ENCODE measurements at places on chromosomes 5 and 9. TPM values are rescaled to one million over a fixed set of nuclear protein-coding genes. Genes with fewer than 3 reads are reported as not detected.
A peak's percentile ranks its signal among the peaks of the same experiment; 100 is the strongest.

GRCh38 chr5:162703914-162704313 lies 636.3 kb downstream of the GABRG2 start:
- no peak for DNase-seq

DNA sequence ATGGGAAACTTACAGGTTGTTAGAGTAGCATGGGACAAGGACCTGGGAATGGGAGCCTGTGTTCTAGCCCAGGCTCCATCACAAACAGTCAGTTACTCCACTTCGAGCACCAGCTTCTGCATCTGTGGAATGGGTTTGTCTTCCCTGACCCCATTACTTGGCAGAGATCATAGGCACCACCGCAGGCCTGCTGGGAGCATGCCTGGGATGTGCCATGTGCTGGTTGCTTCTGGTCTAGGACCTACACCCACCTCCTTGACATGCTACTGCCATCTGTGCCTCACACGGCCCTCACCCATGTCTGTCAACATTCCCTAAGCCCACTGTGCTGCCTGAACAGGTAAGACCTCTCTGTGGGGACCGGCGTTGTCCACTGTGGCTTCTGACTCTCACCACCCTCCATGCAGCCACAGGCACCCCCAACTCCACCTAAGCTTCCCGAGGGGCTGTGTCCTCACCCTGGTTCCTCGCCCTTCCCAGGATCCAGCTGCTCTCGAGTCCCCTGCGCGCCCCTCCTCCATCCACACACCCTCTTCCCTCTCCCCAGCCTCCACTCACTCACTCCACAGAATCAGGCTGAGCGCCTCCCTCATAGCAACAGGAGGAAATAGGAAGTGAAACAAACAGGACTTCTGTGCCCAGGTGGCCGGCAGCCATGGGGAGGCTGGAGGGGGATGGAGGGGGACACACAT lies 85.9 kb upstream of the FAM120A start:
- DNase-seq = no peak

DNA sequence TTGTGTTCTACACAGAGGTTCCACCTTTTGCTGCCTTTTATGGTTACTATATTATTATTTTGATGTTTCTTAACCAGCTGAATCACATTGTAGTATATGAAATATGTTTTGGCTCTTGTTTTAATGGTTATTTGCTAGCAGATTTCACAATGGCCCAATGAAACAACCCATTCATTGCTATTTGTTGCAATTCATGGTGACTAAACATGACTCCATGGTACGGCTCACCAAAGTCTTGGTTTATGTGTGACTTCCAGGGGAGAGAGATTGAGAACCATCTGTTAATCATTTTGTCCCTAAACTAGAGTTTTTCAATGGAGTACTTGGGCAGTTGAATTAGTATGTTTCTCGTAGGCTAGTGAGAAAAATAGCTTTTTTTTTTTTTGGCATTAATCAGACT lies 108.4 kb downstream of the GHR start:
- DNase-seq = no peak

- no peak for DNase-seq
Observed at GRCh38 chr5:27701931-27702903, 663.8 kb upstream of the CDH9 start.

- no peak for DNase-seq
Observed at GRCh38 chr9:21906881-21907280, 87.3 kb downstream of the CDKN2A start.

DNA sequence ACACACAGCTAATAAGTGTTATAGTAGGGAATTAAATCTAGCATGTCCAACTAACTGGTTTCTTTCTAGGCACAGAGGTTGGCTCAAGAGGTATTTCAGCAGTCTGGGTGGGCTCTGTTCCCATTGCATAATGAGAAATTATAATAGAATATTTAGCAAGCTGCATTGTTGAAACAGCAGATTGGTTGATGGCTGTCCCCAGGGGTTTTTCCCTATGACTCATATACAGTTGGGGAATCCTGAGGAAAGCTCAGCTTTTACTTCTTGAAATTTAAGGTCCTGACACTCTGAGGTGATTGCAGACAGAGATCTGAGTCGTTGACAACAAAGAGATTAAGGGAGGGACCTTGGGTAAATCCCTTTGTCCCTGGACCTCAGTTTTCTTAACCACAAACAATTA lies 38.3 kb upstream of the TNFSF8 start:
- DNase-seq = no peak

DNA sequence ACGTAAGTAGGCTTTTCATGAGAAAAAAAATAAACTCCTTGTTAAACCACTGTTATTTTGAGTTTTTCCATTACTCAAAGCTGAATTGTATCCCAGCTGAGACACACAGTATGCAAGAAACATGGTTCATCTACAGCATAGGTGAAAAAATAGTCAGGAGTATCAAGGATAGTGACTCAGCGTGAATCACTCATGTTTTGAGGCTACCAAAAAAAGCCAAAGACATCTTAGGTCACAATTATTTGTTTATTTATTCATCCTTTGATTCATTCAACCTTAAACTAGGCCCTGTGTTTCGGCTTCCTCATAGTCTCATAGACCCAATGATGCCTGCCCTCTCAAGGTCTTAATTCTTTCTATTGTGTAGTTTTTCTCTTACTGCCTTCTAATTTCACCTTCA lies 32.9 kb upstream of the STX17 start:
- DNase-seq = no peak

GRCh38 chr9:32378993-32379729 lies 5.3 kb upstream of the ACO1 start:
- DNase-seq = peak; percentile 46

Gene OR1J1
- not detected for total RNA-seq

Gene GRM6
- total RNA-seq = 1.1 TPM

Gene NIPAL4
- total RNA-seq = 0.08 TPM

Data from testis (tissue), 5 donors.